IMR-90 (cell line): ENCODE measurements at places on chromosomes 16 and 17. TPM values are rescaled to one million over a fixed set of nuclear protein-coding genes. Genes with fewer than 3 reads are reported as not detected.

Gene GPRC5B
- 2.2 and 2.5 TPM in 2 replicates for total RNA-seq

Gene ITGAX
- 0.18 TPM in 1 of 2 replicates, not detected in the other for total RNA-seq

Gene CCDC182
- not detected in 2 replicates for total RNA-seq

Gene RNU2-1
- total RNA-seq, result not detected in 2 replicates

Gene CASKIN2
- 2.2 and 2.9 TPM in 2 replicates for total RNA-seq

Gene HOXB1
- not detected in 2 replicates for total RNA-seq

Gene USP32
- total RNA-seq, result 46.8 and 48.6 TPM in 2 replicates

Gene ZNF423
- under 0.01 TPM in 2 replicates for total RNA-seq

Gene CD79B
- not detected in 2 replicates for total RNA-seq

Gene GNG13
- not detected in 2 replicates for total RNA-seq

Gene EFCAB13
- 1.1 and 1.4 TPM in 2 replicates for total RNA-seq

Gene TBC1D26
- total RNA-seq, result not detected in 2 replicates

Gene TAT
- total RNA-seq, result not detected in 2 replicates

Gene AHSP
- total RNA-seq, result not detected in 2 replicates
